Body of pancreas (tissue), 4 donors: ENCODE measurements at places on chromosomes 5 and 9. TPM values are rescaled to one million over a fixed set of nuclear protein-coding genes. Genes with fewer than 3 reads are reported as not detected.
A peak's percentile ranks its signal among the peaks of the same experiment; 100 is the strongest.

- no peaks in the 10 kb centered on the region for H3K27me3 ChIP-seq
- H3K4me1 ChIP-seq = peaks cover 12% of the 10 kb centered on the region
- DNase-seq = no peak
- no peak overlapping the region for H3K4me3 ChIP-seq
These were observed 8.1 kb upstream of the TENT4A start for GRCh38 chr5:6705088-6705487.

GRCh38 chr9:33742519-33742918 is 52.8 kb upstream of the PRSS3 start:
- H3K4me1 ChIP-seq = peaks cover 13% of the 10 kb centered on the region
- no peak overlapping the region for H3K27ac ChIP-seq
- no peak overlapping the region for H3K4me3 ChIP-seq
- no peaks in the 10 kb centered on the region for H3K36me3 ChIP-seq
- no peak for DNase-seq
- H3K27me3 ChIP-seq = no peaks in the 10 kb centered on the region

Gene CHSY3
- total RNA-seq = 3.3 TPM

Gene SPINK7
- not detected for total RNA-seq

Gene PCSK5
- 11.2 TPM for total RNA-seq

DNA sequence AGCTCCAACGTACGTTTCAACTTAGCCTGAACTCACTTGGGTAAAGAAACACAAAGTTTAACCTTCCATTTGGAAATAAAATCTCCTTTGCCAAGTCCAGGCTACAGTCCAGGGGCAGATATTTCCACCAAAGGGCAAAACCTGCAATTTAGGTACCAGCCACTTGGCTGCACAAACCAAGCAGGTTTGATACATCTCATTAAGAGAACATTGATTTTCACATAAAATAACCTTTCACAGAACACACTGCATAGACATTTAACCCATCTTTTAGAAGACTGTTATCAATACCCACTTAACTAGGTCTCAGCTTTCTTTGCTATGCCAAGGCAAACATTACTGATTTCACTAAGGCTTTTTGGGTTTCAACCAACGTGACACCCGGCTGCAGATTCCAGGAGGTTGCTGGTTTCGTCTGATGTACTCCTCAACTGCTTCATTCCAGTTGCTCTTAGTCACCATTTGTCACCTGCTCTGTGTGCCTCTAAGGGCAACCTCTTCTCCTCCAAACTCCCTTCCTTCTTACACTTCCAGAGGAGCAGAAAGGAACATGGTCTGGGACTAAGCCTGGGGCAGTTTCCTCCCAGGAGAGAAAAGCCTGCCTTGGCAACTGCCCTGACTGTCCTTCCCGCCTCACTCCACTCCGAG is 67.1 kb downstream of the EPB41L4B start:
- H3K27me3 ChIP-seq = no peaks in the 10 kb centered on the region
- no peak overlapping the region for H3K4me3 ChIP-seq
- peaks cover 70% of the 10 kb centered on the region for H3K4me1 ChIP-seq
- H3K36me3 ChIP-seq = no peaks in the 10 kb centered on the region
- peak overlapping the region; percentile 93 for H3K27ac ChIP-seq
- DNase-seq = peak; percentile 66

GRCh38 chr5:12840972-12841371 is 936.7 kb upstream of the CTNND2 start:
- H3K4me1 ChIP-seq = no peaks in the 10 kb centered on the region
- H3K36me3 ChIP-seq = no peaks in the 10 kb centered on the region
- DNase-seq = no peak
- no peaks in the 10 kb centered on the region for H3K27me3 ChIP-seq
- H3K27ac ChIP-seq = no peak overlapping the region

- no peak overlapping the region for H3K27ac ChIP-seq
- DNase-seq = no peak
- no peaks in the 10 kb centered on the region for H3K36me3 ChIP-seq
- no peak overlapping the region for H3K4me3 ChIP-seq
- peaks cover 8% of the 10 kb centered on the region for H3K4me1 ChIP-seq
These were observed 59.1 kb downstream of the C9orf152 start for GRCh38 chr9:110148891-110149290.

Gene IARS1
- 45.1 TPM for total RNA-seq

- no peak overlapping the region for H3K4me3 ChIP-seq
- no peak overlapping the region for H3K27ac ChIP-seq
These were observed 43.4 kb downstream of the IRF1 start for GRCh38 chr5:132447196-132447595.

GRCh38 chr5:24497591-24498157 is 147.1 kb downstream of the CDH10 start:
- H3K4me3 ChIP-seq = no peak overlapping the region
- H3K27ac ChIP-seq = no peak overlapping the region
- DNase-seq = no peak
- no peaks in the 10 kb centered on the region for H3K4me1 ChIP-seq
- no peaks in the 10 kb centered on the region for H3K27me3 ChIP-seq

- no peak for DNase-seq
- H3K4me1 ChIP-seq = no peaks in the 10 kb centered on the region
- no peaks in the 10 kb centered on the region for H3K36me3 ChIP-seq
- no peaks in the 10 kb centered on the region for H3K27me3 ChIP-seq
- no peak overlapping the region for H3K27ac ChIP-seq
- H3K4me3 ChIP-seq = no peak overlapping the region
These were observed 171.1 kb upstream of the FSTL4 start for GRCh38 chr5:133783481-133783880.

Gene WDR38
- total RNA-seq = not detected

Gene GABBR2
- not detected for total RNA-seq

Gene ANKRD31
- total RNA-seq = 0.78 TPM

DNA sequence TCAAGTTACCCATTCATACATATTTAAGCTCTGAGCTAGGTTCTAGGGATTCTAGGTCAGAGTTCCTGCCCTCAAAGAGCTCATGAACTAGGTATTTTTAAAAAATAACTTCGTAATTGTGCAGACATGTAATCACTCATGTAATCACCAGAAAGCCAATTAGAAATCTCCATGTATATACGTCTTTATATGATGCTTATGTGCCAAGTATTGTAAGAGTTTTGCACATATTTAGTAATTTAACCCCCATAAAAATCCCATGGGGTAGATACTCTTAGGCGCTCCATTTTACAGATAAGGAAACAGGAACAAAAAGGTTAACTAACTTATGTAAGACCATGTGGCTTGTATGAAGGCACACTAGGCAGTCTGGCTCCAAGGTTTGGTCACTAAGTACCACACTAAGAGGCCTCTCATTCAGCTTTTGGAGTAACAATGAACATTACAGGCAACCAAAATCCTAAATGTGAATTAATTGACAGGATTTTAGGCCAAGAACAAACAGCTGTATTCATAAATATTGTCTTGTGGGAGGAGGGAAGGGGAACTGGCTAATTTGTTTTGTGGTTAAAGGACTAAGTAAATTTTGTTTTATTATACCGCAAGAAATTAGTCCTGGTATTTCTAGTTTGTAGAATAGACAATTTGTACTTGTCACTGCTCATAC is 1.7 kb upstream of the OTULINL start:
- H3K4me3 ChIP-seq = no peak overlapping the region
- peaks cover 40% of the 10 kb centered on the region for H3K4me1 ChIP-seq
- H3K27me3 ChIP-seq = no peaks in the 10 kb centered on the region
- H3K27ac ChIP-seq = no peak overlapping the region
- H3K36me3 ChIP-seq = no peaks in the 10 kb centered on the region

DNA sequence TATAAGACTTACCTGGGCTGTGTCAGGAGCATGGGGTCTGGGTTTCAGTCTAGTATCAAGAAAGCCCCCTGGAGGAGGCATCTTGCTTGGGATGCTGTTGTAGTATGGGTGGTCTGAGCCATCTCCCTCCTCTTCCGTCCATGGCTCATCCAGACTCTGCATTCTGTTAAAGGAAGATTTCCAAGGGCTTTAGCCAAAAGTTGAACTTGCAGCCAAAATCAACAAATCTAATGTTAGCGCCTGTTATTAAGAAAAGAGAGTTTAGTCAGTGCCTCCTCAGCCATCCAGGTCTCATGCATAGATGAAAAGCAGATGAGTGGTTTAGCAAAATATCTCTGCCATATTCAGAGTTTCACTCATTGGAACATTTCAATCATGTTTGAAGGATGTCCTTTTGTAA is 55.6 kb downstream of the S1PR3 start:
- no peaks in the 10 kb centered on the region for H3K4me1 ChIP-seq
- no peak overlapping the region for H3K27ac ChIP-seq
- no peak overlapping the region for H3K4me3 ChIP-seq
- H3K36me3 ChIP-seq = no peaks in the 10 kb centered on the region
- H3K27me3 ChIP-seq = no peaks in the 10 kb centered on the region
- no peak for DNase-seq

DNA sequence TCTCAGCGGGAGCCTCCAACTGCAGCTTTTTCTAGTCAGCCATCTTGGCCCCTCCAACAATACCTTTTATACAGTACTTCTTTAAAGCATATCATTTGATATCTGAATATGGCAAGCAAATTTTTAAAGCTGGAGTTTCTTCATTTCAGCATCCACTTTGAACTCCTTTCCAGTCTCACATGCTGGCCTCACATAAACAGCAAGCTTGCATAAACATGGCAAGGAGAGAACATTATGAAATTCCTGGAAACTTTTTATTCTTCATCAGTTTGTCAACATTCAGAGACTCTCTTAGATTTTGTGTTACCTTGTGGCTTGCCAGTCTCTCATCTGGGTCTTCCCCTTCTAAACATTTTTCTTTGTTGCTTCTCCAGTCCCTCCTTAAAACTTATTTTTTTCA is 745.3 kb downstream of the NR2F1-AS1 start:
- no peaks in the 10 kb centered on the region for H3K27me3 ChIP-seq
- DNase-seq = no peak
- no peak overlapping the region for H3K27ac ChIP-seq
- H3K36me3 ChIP-seq = no peaks in the 10 kb centered on the region
- no peaks in the 10 kb centered on the region for H3K4me1 ChIP-seq

DNA sequence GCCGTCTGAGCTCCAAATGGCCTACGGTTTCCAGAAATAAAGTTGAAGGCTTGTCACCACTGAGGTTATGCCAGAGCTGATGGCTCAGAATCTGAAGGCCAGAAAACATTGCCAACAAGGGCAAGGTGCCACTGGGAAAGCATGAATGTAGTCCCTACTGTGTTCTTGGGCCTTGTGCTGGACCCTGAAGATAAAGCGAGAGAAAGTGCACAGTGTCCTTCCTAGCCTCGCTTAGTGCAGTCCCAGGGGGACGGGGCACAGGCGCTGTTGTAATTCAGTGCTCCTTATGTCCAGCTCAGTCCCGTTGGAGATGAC is 84.5 kb downstream of the NDFIP1 start:
- H3K27ac ChIP-seq = no peak overlapping the region
- H3K4me1 ChIP-seq = no peaks in the 10 kb centered on the region
- no peak overlapping the region for H3K4me3 ChIP-seq
- no peaks in the 10 kb centered on the region for H3K27me3 ChIP-seq

DNA sequence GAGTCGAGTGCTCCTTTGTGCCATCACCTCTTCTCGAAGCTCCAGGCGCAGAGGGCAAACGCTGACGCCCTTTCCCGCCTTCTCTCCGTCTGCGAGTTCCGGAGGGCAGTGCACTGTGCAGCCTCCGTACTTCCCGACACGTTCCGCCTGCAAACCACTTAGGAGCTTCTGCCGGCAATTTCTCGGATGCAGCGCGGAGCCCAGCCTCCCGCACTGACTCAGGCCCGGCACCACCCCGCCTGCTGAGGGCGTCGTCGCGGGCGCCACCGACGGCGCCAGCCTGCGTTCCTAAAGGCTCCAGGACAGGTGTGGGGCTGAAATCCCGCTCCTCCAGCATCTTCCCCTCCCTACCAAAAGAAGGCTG is 9.3 kb upstream of the TRIM36 start:
- H3K4me3 ChIP-seq = no peak overlapping the region
- peaks cover 18% of the 10 kb centered on the region for H3K4me1 ChIP-seq
- no peaks in the 10 kb centered on the region for H3K27me3 ChIP-seq
- H3K36me3 ChIP-seq = no peaks in the 10 kb centered on the region
- H3K27ac ChIP-seq = no peak overlapping the region
- DNase-seq = no peak

DNA sequence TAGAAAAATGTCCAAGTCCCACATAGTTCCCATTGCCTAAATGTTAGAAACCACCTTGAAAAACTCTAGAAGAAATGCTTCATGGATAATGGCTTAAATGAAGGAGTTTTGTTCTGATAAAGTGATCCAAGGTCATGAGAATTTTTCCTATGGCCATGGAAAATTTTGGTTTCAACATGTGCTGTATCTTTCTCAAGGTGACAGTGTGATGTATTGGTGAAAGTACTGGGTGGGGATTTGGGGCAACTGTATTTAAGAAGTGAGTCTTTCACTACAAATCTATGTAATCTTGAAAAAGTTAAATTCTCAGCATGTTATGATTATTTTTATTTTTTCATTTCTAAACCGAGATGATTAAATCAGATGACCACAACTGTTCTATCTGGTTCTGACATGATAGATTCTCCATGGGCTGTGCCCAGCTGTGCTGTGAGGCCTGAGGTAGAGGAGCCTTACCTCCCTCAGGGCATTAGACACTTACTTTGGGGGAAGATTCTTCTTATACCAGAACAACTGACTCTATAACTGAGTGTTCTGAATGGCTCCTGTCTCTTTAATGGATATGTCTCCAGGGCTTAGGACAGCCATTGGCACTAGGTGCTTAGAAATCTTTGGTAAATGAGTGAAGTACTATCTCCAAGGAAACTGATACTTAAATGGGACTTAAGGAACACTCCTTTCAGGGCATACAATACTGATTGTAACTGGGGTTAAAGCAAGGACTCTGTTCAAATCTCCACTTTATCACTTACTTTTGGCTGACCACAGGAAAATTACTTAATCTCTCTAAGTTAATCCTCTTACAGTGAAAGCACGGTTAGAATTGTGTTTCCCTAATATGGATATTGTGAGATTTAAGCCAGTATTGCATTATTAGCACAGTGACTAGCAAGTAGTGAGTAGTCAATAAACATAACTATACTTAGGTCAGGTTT is 397.4 kb upstream of the MEF2C start:
- no peaks in the 10 kb centered on the region for H3K36me3 ChIP-seq
- no peak overlapping the region for H3K27ac ChIP-seq
- no peak for DNase-seq

- H3K27me3 ChIP-seq = no peaks in the 10 kb centered on the region
- H3K27ac ChIP-seq = no peak overlapping the region
- no peak overlapping the region for H3K4me3 ChIP-seq
- H3K4me1 ChIP-seq = peaks cover 15% of the 10 kb centered on the region
- peak; percentile 70 for DNase-seq
These were observed 265.5 kb upstream of the ADAMTSL1 start for GRCh38 chr9:18208166-18209059.

GRCh38 chr9:18330401-18331309 is 143.3 kb upstream of the ADAMTSL1 start:
- no peaks in the 10 kb centered on the region for H3K36me3 ChIP-seq
- no peak overlapping the region for H3K4me3 ChIP-seq
- no peak for DNase-seq
- no peak overlapping the region for H3K27ac ChIP-seq
- H3K27me3 ChIP-seq = no peaks in the 10 kb centered on the region
- no peaks in the 10 kb centered on the region for H3K4me1 ChIP-seq

Gene KCNV2
- total RNA-seq = not detected

GRCh38 chr5:134592141-134592746 is 40.4 kb downstream of the SAR1B start:
- peaks cover 14% of the 10 kb centered on the region for H3K4me1 ChIP-seq
- no peaks in the 10 kb centered on the region for H3K36me3 ChIP-seq
- H3K27me3 ChIP-seq = no peaks in the 10 kb centered on the region
- no peak for DNase-seq
- H3K27ac ChIP-seq = peak overlapping the region; percentile 57
- H3K4me3 ChIP-seq = no peak overlapping the region

- H3K4me3 ChIP-seq = no peak overlapping the region
- no peaks in the 10 kb centered on the region for H3K27me3 ChIP-seq
- DNase-seq = no peak
- H3K27ac ChIP-seq = no peak overlapping the region
These were observed 4.2 kb downstream of the KCNIP1 start for GRCh38 chr5:170508036-170508435.
